ENCODE measurements at places on chromosomes 5 and 9.

GRCh38 chr5:67338421-67338820 is 141.8 kb upstream of the CD180 start:
- DNase-seq, result no peak

DNA sequence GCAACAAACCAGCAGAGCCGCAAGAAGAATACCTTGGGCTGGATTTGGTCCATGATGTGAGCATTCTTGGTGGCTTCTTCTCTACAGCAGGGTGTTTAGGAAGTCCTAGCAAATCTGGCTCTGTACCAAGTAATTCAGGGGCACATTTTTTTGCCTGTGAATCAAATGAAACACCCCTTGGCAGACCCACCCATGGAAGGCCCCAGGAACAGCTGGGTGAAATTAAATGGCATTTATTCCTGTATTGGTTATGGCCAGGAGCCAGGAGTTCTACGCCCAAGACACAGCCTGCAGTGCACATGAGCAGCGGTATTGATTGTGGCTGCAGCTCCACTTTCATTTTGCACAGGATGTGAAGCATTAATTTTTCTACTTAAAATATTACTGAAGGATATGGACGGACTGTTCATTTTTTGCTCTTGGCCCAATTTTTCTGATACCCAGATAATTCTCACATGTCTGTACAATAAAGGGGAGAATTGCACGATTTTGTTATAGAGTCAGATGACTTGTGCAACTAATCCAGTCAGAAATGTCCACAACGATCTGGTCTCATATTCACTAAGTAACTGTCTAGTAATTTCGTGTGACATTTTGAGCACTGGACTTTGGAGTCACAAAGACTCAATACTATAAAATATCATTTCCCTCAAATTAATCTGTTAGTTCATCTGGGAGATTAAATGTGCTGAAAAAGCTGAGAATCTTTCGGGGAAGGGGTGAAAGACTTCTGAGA is 120.7 kb upstream of the APC start:
- DNase-seq, result no peak

DNA sequence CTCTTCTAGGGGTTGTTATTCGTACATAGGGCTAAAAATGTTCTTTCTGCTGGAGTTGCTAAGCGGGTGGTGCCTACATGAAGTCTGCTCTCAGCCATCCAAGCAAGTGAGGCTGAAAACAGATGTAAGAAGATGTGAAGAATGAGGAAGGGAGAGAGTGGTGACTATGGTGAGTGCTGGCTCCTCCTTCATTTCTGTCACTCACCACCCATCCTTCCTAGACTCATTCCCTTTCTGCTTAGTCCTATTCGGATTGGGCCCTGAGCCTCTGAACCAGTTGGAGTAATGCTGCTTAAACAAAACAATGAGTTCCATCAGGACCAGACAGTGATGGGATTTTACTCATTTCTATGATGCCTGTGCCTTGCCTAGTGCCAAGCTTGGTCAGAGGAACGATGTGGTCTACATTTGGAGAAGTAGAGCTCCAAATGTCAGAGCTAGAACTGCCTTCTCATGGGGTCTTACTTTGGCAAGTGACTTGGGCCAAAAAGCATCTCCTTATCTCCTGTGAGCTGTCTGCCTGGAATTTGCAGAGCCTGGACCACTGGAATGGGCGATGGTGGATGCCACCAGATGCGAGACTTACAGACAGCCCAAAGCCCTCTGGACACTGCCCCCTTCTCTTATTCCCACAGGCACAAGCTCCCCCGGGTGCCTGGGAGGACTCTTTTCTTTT is 192.9 kb downstream of the FBXL7 start:
- DNase-seq, result no peak

DNA sequence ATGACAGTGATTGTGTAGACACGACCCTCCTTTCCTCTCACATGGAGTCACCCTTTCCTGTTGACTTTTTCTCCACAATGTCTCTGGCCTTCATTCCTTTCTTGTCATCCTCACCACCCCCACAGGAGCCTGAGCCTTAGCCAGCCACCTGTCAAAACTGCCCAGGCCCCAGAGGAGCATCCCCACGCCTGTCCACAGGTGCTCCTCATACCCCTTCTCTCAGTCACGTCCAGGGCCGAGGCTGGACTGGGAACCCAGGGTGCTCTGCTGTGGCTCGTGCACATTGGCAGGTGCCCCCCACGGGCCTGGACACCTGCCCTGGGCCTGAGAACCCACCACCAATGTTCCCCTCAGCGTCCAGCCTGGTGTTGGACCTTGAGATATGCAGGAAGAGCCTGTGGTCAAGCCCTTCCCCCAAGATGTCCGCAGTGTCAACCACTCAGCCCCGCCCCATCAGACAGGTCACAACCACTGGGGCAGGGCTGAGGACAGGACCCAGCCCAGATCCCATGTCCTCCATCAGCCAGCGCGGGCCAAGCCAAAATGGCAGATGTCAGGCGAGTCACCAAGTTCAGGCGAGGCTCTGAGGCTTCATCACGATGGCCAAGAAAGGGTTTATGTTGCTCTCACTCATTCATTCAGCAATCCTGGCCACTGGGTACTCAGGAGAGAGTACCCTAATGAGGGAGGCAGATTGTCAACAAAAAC is 65.8 kb upstream of the STXBP1 start:
- DNase-seq, result no peak

DNA sequence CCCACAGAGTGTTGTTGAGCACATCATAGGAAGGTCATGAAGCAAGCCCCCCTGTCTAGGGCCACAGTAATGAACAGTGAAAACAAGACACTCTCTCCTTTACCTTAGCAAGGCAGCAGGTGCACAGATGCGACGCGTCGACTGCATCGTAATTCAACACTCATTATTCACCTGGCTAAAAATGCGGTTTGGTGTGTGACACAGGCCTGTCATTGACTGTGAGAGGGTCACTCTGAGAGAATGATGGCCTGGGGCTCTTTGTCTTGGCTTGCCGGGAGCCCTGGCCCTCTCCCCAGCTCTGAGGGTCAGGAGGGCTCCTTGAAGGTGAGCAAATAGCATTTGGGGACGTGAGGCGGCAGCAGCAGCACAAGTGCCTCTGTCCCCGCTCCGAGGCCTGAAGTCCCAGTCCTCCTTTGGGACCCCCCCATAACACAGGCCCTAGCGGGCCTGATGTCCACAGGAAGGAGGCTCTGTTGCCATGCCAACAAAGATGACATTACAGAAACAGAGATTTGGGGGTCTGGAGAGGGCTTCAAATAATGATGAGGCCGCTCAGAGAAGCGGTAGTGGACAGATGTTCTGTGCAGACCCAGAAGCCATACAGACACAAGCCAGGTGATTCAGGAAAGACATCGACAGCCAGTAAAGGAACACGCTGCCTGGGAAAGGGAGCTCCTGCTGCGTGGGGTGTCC is 46.7 kb downstream of the SHB start:
- no peak for DNase-seq

- DNase-seq, result no peak
Observed at GRCh38 chr9:8637626-8638025, 838.0 kb upstream of the DMAC1 start.

GRCh38 chr5:108801776-108802175 is 54.1 kb downstream of the FER start:
- no peak for DNase-seq

GRCh38 chr9:121210536-121210935 is 8.9 kb upstream of the RAB14 start:
- no peak for DNase-seq

DNA sequence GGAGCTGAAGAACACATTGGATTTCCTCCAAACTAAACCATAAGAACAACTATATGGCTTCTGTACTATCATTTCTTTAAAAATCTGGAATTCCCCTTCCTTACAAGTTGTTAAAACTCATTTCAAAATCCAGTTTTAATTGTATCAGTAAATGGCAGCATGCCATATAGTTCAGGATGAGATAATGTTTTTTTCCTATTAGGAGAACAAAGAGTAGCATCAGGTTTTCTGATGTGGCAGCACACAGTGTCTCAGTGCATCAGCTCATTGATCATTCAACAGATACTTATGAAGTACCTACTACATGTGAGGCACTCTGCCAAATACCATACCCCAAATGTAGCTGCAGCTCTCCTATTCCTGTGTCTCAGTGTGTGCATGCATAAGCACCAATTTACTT is 161.1 kb downstream of the EPB41L4A start:
- DNase-seq, result no peak

Measured in SHP77 treated with DMSO at 0.1 percent for 48 hours (cell line).